Fibroblast of upper back skin (primary cell): ENCODE measurements at places on chromosomes 4 and X.
A peak's percentile ranks its signal among the peaks of the same experiment; 100 is the strongest.

GRCh38 chrX:64394059-64394873 lies 986 bp downstream of the MTMR8 start:
- DNase-seq = no peak

DNA sequence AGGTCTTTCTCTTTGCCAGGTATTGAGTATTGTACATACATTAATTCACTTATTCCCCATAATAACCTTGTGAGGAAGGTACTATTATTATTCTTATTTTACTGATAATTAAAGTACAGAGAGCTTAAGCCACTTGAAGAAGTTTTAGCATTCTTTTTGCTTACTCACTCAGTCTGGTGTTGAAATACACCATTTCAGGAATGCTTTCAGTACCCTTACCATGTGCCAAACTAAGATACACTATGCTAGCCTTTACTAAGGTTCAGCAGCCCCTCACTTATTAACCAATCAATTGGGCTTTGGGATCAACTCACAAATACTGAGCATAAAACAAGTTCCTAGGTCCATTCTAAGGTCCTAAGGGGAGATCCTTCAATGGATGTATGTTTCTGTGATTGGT lies 179.0 kb upstream of the FGF13 start:
- no peak for DNase-seq

- no peak for DNase-seq
Observed at GRCh38 chr4:141609243-141609642, 27.1 kb upstream of the IL15 start.

- DNase-seq = no peak
Observed at GRCh38 chr4:176864238-176864637, 71.5 kb upstream of the VEGFC start.

- DNase-seq = no peak
Observed at GRCh38 chrX:11600578-11600977, 65.1 kb downstream of the ARHGAP6 start.

- no peak for DNase-seq
Observed at GRCh38 chr4:1406394-1406980, at the start of gene NKX1-1. Gene NKX1-1, minus strand, starts transcription at chr4:1406442. Its CDS starts 0 bp downstream, at chr4:1406442.

DNA sequence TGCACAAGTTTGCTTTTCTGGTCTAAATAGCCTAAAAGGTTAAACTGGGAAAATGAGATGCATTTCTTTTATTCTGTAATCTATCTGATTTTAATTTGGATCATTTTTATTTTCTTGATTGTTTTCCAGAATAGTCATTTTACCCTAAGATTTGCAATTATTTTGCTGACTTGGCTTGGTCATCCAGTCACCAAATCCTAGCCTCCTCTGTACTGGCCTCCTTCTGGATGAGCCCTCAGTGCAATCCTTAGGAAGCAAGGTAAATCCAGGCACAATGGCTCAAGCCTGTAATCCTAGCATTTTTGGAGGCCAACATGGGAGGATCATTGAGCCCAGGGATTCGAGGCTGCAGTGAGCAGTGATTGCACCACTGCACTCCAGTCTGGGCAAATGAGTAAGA lies 9.2 kb downstream of the EREG start:
- no peak for DNase-seq

DNA sequence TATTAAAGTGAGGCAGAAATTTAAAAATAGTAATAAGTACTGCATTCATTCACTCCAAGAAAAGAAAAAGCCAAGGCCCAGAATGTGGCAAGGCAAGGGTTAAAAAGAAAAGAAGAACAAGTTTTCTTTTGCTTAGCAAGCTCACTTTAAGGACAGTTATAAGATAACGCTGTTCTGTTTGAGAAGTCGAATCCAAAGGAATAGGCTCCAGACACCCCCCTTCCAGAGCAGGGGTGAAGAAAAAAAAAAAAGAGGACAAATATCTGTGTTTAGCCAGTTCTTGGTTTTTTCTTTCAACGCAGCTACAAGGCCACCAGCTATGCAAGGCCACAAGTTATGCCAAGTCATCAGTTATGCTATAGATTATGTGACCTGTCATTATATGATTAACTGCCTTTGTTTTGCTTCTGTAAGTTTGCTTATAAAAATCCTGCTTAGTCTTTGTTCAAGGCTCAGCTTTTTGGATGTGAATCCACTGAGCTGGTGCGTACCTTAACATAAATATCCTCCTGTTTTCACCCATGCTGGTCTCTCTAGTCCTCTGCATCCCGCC lies 1.4 kb downstream of the GRK4 start:
- no peak for DNase-seq

DNA sequence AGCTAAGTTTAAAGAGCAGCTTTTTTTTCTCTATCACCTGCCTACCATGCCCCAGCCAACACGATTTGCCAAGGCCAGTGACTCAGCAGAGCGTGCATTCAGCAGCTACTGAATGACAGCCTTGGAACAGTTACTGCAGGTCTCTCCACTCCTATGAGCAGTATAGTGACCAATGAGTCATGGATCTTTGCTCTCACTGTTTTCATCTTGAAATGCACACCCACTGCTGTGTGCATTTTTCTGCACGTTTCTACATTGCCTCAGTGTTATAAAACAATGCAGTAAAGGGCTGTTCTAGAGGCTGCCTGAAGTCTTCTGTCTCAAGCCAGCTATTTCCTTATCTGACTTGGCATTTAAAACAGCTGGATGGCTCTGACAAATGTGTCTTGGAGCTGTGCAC lies 66.0 kb upstream of the C4orf54 start:
- DNase-seq = peak; percentile 17

DNA sequence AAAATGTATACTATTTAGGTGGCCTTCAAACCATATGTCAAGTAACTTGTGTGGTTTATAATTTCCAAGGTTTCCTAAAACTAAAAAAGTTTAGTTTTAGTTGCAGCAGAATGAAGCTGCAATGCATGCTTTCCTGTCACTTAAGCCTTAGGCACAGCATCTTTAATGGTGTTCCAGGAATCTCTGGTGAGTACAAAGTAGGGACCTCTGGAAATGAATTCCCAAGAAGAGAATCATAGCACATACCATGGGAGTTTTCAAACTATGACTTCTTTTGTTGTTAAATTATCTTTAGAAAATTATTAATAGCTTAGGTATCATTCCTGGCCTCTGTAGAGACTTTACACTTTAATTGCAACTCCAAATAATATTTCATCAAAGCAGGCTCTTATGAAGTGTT lies 1005.9 kb upstream of the PABPC4L start:
- peak; percentile 30 for DNase-seq
